ENCODE measurements at places on chromosomes 13 and 19. TPM values are rescaled to one million over a fixed set of nuclear protein-coding genes. Genes with fewer than 3 reads are reported as not detected.
A peak's percentile ranks its signal among the peaks of the same experiment; 100 is the strongest.

RUBCNL gene
- 0.51 TPM for total RNA-seq

SYMPK gene
- 29.9 TPM for total RNA-seq

DNA sequence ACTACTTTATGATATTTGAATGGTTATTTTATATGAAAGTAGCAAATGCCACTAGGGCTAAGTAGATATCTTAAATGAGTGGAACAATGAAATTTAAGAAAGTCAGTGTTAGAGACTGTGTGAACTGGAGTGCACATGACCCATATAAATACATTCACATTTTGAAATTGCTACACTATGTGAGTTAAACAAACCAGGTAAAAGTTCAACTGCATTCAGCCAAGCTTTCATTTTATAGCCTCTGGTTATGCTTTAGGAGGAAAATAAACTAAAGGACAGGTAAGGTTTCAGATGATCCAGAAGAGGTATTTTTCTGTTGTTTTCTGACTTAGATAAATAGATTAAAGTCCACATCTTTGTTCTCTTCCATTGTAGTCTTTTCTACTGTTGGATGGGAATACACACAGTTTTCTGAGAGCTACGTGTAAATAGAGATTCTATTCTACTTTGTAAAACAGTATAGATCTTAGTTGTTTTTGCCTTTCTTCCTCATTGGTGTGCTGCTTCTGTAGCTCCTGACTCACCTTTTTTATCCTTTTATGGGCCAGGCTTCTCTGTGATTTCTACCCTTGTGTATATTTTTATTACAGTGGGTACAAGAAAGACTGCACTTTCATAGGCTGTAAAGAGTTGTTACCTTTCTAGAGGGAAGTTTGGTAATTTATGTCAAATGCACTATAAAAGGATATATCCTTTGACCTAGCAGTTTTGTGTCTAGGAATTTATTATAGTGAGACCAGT is 54.6 kb upstream of the KCTD4 start:
- no peak for DNase-seq

- no peak for DNase-seq
Observed at GRCh38 chr19:21022996-21023395, 2.5 kb downstream of the ZNF430 start.

DNA sequence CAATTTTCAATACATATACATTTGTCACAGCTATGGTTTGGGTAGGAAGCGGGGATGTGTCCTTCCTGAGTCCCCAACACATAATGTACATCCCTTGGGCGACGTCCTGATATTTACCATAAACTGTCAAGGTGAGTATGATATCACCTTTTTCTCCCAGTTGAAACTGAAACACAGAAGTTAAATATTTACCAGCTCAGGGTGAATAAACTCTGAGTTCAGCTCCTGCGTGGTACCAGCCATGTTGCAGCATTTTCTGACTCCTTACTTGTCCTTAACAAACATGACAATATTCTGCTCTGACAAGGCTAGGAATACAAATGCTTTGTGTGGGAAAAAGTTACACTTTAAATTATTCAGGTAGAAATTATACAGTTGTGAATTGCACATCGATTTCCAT is 294.2 kb downstream of the TEX29 start:
- no peak for DNase-seq

DNA sequence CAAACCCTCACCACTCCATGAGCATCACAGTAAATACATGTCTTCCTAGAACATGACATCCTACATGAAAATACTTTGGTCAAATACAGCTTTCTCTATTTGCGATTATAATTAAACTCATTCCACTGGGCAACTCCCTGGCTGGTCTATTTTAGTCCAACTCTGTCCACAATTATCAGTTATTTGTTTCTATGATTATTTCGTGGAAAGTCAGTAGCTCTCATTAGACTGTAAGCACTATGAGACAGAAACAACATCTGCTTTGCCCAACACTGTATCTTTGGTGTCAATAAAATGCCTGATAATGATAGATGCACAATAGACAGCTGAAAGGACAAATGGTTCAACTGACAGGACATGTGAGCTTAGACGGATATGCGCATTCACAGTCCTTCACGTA is 292.0 kb downstream of the KLF12 start:
- DNase-seq, result no peak

DNA sequence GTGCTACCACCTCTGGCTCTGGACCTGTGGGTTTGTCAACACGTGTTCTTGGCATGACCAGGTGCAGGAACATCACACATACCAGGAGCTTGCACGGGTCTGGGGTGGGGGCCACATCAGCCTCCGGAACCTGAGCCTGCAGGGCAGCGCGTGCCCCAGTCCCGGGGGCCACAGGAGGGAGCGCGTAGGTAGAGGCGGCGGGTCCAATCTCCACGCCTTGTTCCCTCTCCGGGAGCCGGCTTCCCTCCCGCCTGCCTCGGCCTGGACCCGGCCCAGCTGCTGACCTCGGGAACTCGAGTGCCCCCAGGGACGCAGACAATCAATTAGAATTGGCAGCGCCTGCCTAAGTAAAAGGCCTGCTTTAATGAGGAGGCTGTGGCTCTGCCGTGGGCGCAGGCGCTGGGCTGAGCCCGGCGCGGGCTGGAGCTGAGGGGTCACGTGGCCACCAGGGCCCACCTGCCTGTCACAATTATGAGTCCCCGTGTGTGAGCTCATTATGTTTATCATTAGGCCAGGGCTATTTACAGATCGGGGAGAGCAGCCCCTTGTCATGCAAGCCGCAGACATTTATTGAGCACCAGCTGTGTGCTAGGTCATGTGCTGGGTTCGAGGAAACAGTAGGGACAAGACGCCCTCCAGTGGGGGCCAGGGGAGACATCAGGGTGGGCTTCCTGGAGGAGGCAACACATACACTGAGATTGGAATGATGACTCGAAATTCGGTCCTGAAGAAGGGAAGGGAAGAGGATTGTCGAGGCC is 32.2 kb upstream of the TNFAIP8L1 start:
- DNase-seq, result peak; percentile 78

- DNase-seq, result peak; percentile 94
Observed at GRCh38 chr19:4066682-4067395, at the start of gene ZBTB7A. ZBTB7A (minus strand) TSS chr19:4066899; CDS start chr19:4055232, 11,667 bp downstream.

DNA sequence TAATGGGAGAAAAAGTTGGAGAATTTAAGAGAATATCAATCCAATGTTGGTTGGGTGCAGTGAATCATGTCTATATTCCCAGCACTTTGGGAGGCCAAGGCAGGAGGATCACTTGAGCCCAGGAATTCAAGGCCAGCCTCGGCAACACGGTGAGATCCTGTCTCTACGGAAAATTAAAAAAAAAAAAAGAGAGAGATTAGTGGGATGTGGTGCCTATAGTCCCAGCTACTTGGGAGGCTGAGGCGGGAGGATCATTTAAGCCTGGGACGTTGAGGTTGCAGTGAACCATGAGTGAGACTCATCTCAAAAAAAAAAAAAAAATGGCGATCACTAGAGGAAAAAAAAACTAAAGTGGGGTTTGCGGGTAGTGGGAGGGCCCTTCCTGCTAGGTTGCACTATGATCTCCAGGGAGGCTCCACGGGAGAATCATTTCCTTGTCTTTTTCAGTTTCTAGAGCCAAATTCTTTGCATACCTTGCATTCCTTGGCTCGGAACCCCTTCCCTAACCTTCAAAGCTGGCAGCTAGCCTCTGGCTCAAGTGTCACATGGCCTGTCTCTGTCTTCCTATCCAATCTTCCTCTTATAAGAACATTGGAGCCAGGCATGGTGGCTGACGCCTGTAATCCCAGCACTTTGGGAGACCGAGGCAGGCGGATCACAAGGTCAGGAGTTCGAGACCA is 5.8 kb upstream of the ERCC2 start:
- DNase-seq, result peak; percentile 51

- peak; percentile 73 for DNase-seq
Observed at GRCh38 chr13:75480671-75481175, 1.2 kb downstream of the TBC1D4 start.

DNA sequence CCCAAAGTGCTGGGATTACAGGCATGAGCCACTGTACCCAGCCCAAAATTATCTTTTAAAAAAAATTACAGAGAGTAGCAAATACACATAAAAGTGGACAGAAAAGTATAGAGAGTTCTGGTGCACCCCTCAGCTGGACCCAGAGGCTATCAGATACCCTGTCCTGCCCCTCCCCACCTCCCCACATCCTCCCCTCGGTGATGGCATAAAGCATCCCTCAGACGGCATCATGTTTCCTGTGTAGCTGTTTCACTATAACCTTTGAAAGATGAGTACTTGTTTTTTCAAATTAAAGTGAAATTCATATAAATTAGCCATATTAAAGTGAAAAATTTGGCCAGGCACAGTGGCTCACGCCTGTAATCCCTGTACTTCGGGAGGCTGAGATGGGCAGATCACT is 20.1 kb downstream of the SLC27A1 start:
- DNase-seq, result no peak

GRCh38 chr19:46624958-46625661 is at the start of gene PTGIR:
PTGIR (minus strand) TSS chr19:46625089; CDS start chr19:46624225, 864 bp downstream.
- peak; percentile 84 for DNase-seq
